ENCODE measurements at places on chromosomes 7 and 10. TPM values are rescaled to one million over a fixed set of nuclear protein-coding genes. Genes with fewer than 3 reads are reported as not detected.

The OPN1SW gene
- total RNA-seq: not detected

The SDK1 gene
- total RNA-seq: not detected

The FFAR4 gene
- not detected for total RNA-seq

DNA sequence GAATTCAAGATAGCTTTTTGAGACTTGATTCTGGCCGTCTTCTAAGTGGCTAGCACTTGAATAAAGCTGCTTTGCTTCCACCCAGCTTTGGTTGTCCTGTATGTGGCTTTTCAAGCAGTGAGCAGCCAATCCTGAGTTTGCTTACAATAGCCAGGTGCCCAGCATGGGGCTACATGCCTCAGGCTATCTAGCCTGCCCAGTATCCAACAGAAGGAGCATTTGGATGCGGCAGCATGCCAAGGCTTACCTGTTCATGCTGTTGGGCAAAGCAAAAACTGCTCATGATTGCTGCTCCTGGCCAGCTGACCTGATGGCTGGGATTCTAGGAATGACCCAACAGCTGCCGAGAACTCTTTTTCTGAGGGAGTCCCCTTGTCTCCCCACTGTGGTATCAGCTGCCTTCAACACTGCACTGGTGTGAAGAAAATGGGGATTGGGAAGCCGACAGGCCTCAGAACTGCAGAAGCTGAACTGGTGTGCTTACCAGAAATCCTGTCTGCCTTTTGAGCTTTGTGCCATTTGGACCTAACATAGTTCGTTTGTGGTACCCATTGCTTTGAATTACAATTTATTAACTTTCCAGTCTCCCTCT, 618.9 kb upstream of the IGFBP3 start:
- no peak for DNase-seq

DNA sequence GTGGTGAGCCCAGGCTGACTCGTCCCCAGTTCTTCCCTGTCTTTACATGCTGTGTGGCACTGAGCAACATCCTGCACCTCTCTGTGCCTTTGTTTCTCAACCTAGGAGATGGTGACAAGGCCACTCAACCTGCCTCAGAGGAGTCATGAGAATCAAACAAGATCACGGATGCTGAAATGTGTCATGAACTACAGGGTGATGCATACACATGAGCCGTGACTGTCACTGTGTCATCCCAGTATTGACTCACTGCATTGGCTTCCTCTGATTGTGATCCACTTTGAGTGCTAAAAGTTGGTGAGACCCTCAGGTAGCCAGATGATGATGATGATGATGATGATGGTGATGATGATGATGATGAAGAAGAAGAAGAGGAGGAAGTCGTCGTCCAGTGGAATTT, 11.5 kb downstream of the C10orf71 start:
- peak; percentile 47 for DNase-seq

- DNase-seq: no peak
Observed at GRCh38 chr10:35462491-35462934, 126.2 kb downstream of the CCNY start.

- no peak for DNase-seq
Observed at GRCh38 chr7:131357282-131357880, 29.7 kb downstream of the MKLN1 start.
